Mesenchymal stem cell (in vitro differentiated cells and primary cell): ENCODE measurements at places on chromosomes 7 and 10.
A peak's percentile ranks its signal among the peaks of the same experiment; 100 is the strongest.

DNA sequence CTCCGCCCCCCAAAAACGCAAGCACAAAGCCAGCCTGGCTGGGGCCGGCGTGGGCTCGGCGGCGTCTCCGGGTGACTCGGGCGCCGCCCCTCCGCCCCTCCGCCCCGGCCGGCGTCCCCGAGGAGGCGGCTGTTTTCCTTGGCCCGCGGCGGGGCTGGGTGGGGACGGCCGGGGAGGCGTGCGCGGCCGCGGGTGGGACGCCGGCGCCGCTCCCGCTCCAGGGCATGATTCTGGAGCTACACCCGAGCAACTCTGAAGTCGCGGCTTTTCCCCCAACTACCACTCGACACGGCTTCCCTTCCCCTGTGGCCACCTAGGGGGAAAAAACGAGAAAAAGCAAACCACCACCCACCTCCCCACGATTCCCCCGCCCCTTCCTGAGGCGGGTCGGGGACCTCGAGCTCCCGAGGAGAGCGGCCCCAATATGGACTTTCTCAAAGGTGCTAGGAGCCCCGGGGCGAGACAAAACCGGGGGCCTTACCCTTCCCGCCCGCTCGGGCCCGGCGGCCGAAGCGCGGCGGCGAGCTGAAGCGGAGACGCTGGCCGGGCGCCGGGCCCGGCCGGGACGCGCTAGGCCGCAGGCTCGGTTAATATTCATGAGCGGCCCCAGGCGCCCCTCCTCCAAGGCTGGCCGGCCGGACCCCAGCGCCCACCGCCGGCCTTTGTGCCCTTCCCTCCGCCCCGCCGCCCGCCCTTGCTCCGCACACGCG, 856 bp downstream of the ARHGAP21 start:
- peak; percentile 71 for DNase-seq

GRCh38 chr10:114043532-114044246, at the start of gene ADRB1:
Gene ADRB1 (plus strand): TSS chr10:114043866. CDS start chr10:114044133, 267 bp downstream.
- DNase-seq: peak; percentile 64

GRCh38 chr7:157496416-157497275, 159.8 kb downstream of the DNAJB6 start:
- no peak for DNase-seq

DNA sequence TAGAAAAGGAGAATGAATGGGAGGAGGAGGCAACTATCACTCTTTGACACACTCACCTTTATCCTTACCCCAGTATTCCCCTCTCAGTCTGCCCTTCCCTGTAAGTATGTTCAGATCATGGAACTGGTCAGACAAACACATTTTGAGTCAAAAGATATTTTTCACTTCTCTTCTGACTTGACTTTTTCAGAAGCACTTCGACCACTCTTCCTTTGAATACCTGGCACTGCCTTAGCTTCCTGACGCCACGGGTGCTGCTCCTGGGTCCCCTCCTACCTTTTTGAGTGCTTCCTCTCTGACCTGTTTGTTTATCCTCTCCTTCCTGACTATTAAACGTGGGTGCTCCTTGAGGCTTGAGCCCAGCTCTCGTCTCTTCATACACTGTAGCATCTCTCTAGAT, 19.8 kb upstream of the C10orf67 start:
- DNase-seq: no peak

DNA sequence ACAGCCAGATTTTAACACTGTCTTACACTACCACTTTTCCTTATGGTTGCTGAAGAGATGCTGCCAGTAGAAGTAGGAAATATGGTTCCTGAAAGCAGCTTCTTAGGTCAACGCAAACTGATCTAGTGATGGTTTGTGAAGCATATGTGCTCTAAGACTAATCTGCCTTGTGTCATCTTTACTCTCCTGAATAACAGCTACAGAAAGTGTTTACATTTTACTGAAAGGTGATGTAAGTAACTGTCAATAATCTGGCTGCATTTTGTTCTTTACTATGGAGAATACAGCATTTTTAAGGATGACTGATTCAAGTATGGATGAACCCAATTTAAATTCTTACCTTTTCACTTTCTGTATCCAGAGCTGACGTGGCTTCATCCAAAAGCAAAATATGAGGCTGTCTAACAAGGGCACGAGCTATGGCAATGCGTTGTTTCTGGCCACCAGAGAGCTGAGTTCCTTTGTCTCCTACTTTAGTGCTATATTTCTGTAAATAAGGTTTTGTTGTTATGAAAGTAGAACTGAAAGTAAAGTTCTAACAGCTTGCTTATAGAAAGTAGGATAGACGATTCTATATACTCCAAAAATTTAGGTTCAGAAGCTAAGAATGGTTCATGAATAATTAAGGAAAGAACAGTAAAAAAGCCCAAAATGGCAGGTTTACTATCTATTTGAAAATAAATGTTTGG, 30.2 kb upstream of the ABCB4 start:
- no peak for DNase-seq

GRCh38 chr10:77548157-77548556, 89.5 kb downstream of the KCNMA1 start:
- no peak for DNase-seq

- DNase-seq: no peak
Measured at GRCh38 chr10:111504376-111504775, 427.5 kb downstream of the ADRA2A start.

GRCh38 chr7:134701272-134701671, 54.6 kb downstream of the BPGM start:
- DNase-seq: peak; percentile 25

- DNase-seq: no peak
Measured at GRCh38 chr7:16562456-16563220, 36.0 kb downstream of the LRRC72 start.

DNA sequence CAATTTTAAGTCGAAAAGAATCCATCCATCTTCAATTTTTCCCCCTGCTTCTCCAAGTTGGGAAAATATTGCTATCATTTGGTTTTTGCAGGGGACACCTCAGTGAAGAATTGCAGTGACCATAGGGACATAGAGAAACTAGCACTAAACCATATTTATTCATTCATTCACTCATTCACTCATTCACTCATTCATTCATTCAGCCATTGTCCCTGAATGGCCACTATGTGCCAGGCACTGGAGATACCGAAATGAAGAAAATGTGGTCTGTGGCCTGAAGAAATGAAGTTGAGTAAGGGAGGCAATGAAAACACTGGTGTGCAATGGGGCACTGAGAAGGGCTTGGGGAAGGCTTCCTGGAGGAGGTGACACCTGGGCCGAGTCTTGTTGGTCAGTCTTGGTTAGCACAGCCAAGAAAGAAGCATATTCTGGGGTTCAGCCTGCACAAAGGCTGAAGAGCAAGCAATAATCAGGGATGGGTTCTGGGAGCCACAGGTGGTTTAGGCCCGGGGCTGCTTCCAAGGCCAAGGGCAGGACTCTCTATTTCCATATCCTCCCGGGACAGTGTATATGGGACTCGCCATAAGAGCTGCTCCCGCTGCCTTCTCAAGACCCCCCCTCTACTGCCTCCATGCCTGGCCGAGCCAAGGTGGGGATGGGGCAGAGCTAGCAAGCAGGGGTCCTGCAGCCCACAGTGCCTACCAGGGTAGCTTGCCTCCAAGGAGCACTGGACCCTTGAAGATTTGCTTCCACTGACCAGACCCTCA, 25.5 kb upstream of the C10orf105 start:
- DNase-seq: no peak

- no peak for DNase-seq
Measured at GRCh38 chr7:35463176-35463700, 209.3 kb upstream of the TBX20 start.

DNA sequence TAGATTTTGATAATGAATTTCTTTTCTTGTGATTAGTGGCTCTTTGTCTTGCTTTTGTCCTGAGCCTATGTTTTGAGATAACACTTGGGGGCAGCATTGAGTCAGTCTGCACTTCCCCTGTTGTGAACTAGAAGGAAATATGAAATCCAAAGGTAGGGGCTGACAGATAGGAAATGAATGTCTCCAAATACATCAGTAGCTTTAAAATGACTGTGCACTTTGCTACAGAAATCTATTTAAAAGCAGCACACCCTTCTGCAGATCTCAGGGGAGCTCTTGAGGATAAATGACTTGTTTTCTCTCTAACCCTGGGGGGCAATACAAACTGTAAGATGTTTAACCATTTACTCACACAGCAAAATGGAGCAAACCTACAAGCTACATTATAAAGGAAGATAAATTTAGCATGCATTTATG, 176.0 kb upstream of the MYO3A start:
- no peak for DNase-seq

GRCh38 chr10:102761981-102762380, 18.2 kb downstream of the WBP1L start:
- no peak for DNase-seq

DNA sequence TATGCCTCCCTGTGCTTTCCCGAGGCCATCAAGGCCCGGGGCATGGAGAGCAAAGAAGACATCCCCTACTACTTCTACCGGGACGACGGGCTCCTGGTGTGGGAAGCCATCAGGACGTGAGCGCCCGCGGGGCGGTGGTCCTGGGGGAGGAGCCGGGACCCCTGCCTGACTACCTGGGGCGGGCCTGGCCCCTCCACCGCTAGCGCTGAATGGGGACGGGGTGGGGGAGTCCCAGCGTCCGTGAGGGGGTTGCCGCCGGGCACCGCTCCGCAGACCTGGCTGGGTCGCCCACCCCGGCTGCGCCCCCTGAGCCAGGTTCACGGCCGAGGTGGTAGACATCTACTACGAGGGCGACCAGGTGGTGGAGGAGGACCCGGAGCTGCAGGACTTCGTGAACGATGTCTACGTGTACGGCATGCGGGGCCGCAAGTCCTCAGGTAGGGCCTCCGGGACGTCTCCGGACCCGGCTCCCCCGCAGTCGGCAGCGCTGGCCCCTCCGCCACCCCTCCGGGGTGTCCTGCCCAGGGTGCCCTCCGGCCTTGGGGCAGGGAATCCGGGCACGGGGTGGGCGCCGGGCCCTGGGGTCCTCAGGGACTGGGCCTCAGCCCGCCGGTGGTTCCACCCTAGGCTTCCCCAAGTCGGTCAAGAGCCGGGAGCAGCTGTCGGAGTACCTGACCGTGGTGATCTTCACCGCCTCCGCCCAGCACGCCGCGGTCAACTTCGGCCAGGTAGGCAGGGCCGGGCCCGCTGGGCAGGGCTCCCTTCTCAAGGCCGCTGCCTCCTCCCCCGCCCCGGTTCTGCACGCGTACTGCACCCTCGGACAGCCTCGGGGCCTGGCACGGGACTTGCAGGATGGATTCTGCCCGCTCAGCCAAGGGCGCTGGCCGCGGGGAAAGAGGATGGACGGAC, 69.3 kb downstream of the ALOX5 start:
- DNase-seq: no peak

GRCh38 chr10:96229568-96230030, 41.8 kb downstream of the BLNK start:
- DNase-seq: peak; percentile 65

DNA sequence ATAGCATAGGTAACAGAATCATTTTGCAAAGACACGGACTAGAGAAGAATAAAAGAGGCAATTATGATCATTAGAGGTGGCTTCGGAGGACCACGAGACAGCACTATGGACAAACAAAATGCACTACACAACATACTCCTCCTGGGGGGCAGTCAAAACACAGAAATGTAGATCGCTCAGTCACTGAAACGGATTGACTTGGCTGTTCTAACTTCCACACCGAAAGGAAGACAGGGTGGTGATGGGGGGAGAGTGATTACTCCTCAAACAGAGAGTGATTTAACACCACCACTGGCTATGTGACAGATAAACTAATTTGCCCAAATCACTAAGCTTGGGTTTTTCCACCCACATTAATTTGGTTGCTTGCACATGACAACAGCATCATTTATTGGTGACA, 14.1 kb upstream of the PPA1 start:
- DNase-seq: no peak

DNA sequence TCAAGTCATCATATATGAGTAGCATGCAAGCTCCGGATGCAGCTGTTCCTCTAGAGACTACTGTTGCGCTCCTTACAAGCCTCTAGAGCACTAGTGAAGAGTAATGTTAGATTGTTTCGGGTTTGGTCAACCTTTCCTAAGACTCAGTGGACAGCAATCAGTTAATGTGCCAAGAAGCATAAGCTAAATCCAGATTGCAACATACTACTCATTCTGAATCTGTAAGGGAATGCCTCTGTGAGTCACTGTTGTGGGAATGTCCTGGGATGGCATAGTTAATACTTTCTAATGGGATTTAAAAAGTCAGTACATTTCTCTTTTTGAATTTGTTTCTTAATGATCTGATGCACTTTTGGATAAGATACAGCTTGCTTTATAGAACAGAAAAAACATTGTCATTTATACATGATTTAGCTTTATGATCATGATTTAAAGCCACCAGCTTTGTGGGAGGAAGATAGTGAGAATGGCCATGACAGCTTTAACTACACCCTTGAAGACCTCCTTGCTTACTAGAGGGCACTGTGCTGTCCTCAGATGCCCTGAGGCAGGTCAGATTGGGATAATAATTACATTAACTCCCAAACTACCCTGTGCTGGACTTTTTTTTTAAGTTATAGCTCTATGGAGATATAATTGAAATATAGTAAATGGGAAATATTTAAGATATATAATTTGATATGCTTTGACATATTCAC, 138.4 kb downstream of the SDK1 start:
- DNase-seq: peak; percentile 97

- DNase-seq: no peak
Measured at GRCh38 chr7:139992353-139993044, 70.3 kb downstream of the PARP12 start.

GRCh38 chr7:66460921-66461361, 167.7 kb upstream of the KCTD7 start:
- no peak for DNase-seq

GRCh38 chr7:155993420-155994278, 181.4 kb upstream of the SHH start:
- DNase-seq: no peak

DNA sequence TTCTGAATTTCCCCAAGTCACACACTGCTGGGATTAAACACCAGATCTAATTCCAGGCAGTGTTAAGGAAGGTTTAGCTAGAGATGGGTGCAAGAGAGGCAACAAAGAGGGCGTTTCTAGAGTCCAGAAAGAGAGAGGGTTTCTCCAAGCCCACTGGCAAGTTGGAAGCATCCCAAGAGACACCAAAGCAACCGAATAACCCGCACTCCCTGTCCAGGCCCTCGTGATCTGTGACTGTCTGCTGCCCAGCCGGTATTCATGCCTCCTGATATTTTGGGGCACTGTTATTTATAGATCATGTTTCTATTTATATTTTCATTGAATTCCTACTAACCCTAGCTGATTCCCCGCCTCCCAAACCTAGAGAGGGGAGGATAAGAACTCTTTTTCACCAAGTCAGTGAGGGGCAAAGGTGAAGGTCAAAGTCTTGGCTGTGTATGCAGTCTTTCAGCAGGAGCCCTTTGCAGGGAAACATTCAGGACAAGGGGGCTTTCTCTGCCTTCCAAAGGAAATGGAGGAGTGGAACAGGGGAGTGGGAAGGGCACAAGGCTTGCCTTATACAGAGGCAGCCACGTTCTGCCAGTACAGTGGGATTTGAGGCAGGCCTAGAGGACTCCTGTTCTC, 103.6 kb downstream of the SH3PXD2A start:
- DNase-seq: no peak

GRCh38 chr10:43402880-43403452, 6.0 kb downstream of the HNRNPF start:
- DNase-seq: no peak

GRCh38 chr7:138848056-138848980, 50.3 kb upstream of the ATP6V0A4 start:
- no peak for DNase-seq
